ENCODE measurements at places on chromosomes 1 and 21.
A peak's percentile ranks its signal among the peaks of the same experiment; 100 is the strongest.

DNA sequence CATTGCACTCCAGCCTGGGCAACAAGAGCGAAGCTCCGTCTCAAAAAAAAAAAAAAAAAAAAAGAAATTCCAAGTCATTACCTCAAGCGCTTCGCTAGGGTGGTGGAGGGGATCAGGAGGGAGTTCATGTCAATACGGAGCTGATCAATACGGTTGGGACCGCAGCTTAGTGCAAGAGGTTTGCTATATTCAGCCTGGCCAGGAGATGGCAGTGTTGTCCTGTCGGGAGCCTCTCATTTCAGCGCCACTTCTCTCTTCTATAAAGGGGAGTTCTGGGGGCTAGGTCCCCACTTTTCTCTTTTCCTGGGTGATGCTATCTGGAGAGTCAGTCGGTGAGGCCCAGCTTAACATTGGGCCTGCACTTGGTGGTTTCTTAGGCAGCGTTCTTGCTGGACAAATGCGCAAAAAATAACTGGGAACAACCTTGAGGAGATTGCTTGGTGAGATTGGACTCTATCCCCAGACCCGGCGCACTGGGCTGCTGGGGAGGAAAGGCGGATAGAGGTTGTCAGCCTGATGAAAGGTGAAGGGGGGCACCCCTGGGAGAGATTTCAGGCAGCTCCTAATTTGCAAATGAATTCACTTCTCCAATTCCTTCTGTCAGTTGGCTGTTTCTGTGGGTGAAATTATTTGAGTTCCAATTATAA lies 40.4 kb downstream of the KIAA0040 start:
- peak; percentile 80 for DNase-seq

DNA sequence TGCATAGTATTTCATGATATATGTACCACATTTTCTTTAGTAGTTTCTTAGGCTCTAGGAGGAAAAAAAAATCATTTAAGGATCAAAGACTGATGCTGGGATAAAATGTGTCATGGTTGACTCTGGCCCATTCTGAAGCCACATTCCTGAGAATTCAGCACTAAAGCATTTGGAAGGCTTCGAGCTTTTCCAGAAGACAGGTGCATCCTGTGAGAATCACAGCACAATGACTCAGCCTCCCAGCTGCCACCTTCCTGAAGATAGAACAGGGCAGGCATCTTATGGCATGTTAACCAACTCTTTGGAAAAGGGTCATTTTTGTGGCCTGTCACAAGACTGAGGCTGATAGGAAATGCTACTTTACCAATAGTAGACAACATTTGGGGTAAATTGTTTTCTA lies 359.9 kb downstream of the PCP4 start:
- DNase-seq, result no peak

DNA sequence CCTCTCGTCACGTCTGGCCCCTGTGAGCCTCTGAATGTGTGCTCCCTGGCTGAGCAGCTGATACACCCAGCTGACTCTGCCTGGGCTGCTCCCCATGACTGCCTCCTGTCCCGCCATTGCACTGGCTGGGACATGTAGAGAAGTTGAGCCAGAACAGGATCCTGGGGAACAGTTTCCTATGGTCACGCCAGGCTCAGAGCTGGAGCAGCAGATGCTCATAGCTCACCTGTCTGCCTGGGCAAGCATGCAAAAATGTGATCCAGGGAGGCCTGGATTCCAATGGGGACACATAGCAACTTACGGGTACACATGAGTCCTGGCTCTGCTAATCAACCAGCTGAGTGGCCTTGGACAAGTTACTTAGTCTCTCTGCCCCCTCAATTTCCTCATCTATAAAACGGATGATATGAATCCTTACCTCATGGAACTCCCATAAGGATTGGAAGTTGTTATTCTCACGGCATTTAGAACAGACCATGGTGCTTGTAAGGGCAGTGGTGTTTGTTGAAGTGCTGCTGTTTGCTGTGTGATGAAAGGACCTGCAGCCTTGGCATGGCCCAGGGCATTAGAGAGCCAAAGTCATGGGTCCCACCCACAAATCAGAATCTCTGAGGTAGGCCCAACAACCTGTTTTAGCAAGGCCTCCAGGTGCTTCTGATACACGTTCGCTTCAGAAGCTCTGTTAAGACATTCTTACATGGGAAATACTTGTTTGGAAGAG lies 150.3 kb upstream of the VANGL1 start:
- no peak for DNase-seq

- no peak for DNase-seq
These were observed 50.1 kb downstream of the FOXD2 start for GRCh38 chr1:47487850-47488450.

GRCh38 chr21:40795313-40795712 lies 51.6 kb downstream of the DSCAM start:
- DNase-seq, result no peak

- no peak for DNase-seq
These were observed 183.5 kb upstream of the ADGRL4 start for GRCh38 chr1:79190074-79190473.

GRCh38 chr1:22376976-22377375 lies 74.7 kb upstream of the ZBTB40 start:
- DNase-seq, result no peak

DNA sequence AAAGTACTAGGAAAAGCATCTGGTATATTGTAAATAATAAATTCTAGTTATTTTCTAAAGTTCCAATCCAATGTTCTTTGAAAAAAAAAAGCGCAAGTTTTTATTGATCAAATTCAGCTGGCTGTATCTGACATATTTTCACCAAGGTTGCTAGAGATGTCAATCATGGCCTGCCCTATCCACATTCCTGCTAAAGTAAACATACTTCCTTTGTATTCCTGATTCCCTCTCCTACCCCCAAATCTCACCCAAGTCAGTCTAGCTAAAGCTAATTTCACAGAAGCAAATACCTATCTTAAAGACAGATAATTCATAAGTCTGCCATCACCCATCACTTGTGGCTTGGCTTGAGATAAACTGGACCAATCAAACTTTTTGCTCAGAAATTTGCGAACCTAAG lies 21.3 kb downstream of the ANKRD13C start:
- no peak for DNase-seq

GRCh38 chr1:167148421-167148820 lies 54.5 kb downstream of the STYXL2 start:
- no peak for DNase-seq

DNA sequence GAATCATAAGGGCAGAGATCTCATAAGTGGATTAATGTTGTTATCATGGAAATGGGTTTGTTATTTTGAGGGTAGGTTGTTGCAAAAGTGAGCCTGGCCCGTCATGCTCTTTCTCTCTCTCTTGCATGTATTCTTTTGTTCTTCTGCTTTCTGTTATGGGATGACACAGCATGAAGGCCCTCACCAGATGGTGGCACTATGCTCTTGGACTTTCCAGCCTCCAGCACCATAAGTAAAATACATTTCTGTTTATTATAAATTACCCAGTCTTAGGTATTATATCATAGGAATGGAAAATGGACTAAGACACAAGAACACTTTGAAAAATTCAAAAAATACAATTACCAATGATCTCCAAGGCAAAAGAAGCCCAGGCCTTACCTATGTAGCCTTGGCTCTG lies 676.1 kb downstream of the PTPRU start:
- no peak for DNase-seq

GRCh38 chr1:17776426-17776825 lies 21.3 kb downstream of the ACTL8 start:
- no peak for DNase-seq

DNA sequence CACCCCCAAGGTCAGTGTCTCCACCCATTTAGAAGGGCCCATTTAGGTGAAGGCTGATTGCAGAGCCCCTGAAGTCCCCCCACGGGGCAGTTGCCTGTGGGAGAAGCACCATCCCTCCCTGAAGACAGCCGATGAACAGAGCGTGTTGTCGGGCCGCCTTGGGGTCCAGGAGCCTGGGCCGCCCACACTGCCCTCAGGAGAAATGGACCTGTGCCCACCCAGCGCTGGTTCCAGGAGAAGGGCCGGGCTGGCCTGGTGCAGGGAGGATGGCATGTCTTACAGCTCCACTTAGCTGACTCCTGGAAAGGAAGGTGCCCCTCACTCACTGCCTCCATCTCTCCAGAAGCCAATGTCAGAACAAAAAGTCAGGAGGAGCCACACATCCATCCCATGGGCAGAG lies 252.7 kb upstream of the VAMP3 start:
- no peak for DNase-seq

DNA sequence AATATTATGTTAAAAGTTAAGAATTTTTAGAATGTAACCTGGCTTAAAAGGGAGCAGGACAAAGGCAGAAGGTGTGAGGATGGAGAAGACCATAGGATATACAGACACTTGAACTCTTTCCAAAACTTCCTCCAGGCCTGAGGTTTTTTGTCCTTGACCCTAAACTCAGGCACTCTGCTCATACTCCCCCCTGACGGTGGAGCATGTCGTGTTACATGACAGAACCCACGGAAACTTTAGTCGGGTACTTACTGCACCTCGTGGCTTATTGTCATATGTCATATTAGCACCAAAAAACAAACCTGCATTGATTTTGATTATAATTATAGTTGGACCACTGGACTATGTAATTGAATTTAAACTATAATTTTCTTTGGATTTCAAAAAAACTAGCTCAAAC lies 20.8 kb downstream of the TNFRSF9 start:
- no peak for DNase-seq

- DNase-seq, result peak; percentile 66
These were observed 10.4 kb downstream of the BCAN start for GRCh38 chr1:156652131-156652991.

DNA sequence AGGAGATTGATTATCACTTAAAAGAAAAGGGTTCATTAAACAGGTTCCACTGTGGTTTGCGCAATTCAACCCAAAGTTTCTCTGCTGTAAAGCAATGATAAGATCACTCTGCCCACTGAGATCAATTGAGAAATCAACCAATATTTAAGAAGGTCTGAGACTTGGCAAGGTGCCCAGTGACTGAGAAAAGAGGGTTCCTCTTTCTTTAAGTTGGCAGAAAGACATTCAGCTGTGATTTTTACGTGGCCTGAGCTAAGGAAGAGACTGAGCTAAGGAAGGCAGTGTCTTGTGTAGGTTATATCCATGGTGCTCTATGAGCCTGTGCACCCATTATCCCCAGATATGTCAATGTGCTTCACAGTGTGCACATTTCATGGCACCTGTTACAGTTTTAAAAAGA lies 344.1 kb downstream of the DISC1 start:
- DNase-seq, result no peak

DNA sequence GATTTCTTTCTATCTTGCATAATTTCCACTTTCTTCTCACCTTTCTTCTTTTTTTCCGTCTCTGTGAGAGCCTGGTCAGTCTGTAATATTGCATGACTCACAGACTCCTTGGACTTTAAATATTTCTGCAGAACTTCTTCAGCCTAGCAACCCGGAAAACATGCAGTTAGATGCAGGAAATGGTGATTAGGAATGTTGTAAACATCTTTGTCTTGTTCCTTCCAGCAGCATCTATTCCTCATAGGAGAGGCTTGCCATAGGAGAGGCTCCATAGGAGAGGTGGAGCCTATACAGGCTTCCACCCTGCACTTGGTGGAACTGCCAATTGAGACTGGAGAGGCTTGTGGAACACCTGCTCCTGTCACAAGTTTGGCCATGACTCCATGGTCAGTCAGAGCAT lies 10.0 kb downstream of the GBP5 start:
- DNase-seq, result no peak

- DNase-seq, result no peak
These were observed 299.1 kb downstream of the PCP4 start for GRCh38 chr21:40166291-40166843.

- no peak for DNase-seq
These were observed 80.0 kb downstream of the DYRK1A start for GRCh38 chr21:37446552-37446951.

GRCh38 chr1:221697923-221698425 lies 43.9 kb downstream of the DUSP10 start:
- no peak for DNase-seq

Measured in activated naive CD4-positive, alpha-beta T cell treated with anti-CD3 and anti-CD28 coated beads, Interleukin-2, amount 10 ng/mL, durations not matched to agents 7 days and 5 days (primary cell).